Cerebellum (tissue), 4 donors: ENCODE measurements at places on chromosomes 4 and X.

- no peak for DNase-seq
Measured at GRCh38 chr4:157204634-157205244, 15.8 kb upstream of the GRIA2 start.

GRCh38 chr4:156971676-156972378, at the start of gene PDGFC:
Gene PDGFC, minus strand, starts transcription at chr4:156971799. Its CDS starts 896 bp downstream, at chr4:156970903.
- peak; percentile 25 for DNase-seq

GRCh38 chrX:10168226-10168625, 11.5 kb downstream of the CLCN4 start:
- DNase-seq, result no peak

- no peak for DNase-seq
Measured at GRCh38 chr4:3311489-3312171, 18.8 kb downstream of the RGS12 start.

- DNase-seq, result no peak
Measured at GRCh38 chr4:124943145-124943889, 230.8 kb upstream of the ANKRD50 start.

DNA sequence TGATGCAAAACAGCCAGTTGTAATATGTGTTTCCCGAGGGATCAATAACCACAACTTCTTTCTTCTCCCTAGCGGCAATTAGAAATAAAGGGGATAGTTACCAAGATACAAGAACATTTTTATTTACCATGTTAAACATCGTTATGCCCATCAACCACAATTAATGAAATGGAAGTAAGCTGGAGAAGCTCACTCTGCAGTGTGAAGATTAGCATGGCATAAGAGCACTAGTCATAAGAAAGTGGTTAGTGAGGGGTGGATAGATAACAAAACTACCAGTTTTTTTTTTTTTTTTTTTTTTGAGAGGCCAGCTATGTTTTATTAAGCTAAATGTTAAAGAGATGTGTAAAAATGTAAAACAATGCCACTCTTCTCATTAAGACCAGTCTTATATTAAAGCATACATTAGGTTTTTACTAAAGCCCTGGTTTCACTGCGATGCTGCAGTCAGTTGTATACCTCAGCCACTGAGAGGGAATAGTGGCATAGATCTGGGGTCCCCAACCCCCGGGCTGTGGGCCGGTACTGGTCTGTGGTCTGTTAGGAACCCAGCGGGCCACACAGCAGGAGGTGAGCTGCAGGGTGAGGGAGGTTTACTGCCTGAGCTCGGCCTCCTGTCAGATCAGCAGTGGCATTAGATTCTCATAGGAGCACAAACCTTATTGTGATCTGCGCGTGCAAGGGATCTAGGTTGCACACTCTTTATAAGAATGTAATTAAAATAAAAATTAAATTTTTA, 27.9 kb upstream of the NFXL1 start:
- DNase-seq, result no peak

GRCh38 chr4:114025176-114025777, 45.8 kb upstream of the ARSJ start:
- DNase-seq, result no peak

DNA sequence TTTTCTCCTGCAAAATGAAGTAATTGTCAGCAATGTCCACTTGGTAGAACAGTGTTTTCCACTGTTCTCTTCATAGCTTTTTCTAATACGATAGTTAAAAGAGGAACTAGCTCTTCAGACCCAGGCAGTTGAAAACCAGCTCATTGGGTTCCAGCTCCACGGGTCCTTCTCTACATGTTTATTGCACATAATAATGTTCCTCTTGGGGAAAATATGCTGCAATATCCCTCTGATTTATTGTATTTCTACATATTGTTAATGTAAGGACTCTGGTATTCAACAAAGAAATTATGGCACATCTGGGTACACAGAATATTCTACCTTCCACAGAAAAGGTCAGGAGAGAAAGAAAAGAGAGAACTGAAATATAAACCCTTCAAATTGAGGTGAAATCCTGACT, 473.4 kb downstream of the TRIML1 start:
- DNase-seq, result no peak

DNA sequence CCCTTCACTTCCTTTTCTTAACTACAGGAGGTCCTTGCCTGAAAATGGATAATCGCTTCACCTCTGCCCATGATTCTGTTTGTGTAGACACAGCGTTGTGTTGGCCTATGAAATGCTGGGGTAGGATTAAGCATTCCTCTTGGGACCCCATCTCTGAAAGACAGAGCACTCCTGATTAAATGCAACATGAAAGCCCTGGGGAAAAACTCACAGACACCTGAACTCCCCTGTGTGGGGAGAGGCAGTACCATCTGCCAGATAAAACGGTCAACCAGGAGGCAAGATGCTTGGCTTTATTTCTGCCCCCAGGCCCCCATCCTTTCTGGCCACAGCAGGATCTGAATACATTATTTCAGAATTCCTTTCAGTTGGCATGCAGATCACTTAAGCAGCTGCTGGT, 1.9 kb downstream of the LGI2 start:
- no peak for DNase-seq

DNA sequence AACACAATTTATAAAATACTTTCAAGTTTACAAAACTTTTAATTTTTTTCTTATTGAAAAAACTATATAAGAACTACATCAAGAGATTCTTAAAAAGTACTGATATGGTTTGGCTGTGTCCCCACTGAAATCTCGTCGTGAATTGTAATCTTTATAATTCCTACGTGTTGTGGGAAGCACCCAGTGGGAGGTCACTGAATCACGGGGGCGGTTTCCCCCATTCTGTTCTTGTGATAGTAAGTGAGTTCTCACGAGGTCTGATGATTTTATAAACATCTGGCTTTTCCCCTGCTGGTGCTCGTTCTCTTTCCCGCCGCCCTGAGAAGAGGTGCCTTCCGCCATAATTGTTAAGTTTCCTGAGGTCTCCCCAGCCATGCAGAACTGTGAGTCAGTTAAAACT, 88.5 kb downstream of the FRAS1 start:
- no peak for DNase-seq

DNA sequence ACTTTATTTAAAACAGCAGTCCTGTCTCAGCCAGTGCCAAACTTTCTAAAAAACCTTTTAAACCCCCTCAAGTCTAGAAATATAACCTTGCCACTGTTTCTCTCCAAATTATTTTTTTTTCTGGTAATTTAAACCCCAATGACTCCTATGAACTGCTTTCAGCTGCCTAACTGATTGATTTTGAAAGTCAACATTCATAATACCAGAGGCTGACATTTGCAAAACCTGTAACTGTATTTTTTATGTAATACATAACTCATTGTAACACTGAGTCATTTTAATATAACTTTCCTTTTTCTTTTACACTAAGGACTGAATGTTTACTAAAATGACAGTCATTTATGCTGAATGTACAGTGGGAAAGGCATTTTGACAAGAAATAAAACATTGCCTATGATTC, 19.1 kb upstream of the EGFL6 start:
- DNase-seq, result no peak

DNA sequence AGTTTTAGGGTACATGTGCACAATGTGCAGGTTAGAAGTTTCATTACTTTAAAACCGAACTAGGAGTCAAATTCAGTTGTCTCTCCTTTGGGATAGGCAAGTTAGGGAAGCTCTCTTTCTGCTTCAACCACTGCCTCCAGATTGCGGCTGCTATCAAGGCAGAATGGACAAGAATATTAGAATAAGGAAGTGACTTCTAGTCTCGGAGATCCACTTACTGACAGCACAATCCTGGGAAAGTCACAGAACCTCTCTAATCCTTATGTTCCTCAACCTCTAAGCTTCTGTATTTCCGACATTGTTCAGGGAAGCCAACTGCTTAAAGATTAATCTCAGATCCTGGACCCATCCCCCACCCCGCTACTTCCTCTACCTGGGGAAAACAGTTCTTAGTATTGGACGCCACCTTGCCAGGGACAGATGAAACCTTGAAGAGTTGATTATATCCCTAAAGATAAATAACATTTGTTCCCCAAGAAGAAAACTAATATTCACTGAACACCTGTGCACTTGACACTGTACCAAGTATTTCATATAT, 2.1 kb downstream of the NUP62CL start:
- DNase-seq, result no peak

GRCh38 chr4:174154215-174154854, 129.1 kb downstream of the FBXO8 start:
- DNase-seq, result no peak

- DNase-seq, result peak; percentile 13
Measured at GRCh38 chr4:77308843-77309242, 151.8 kb downstream of the CCNG2 start.

GRCh38 chr4:4419896-4420295, 33.0 kb downstream of the NSG1 start:
- no peak for DNase-seq

DNA sequence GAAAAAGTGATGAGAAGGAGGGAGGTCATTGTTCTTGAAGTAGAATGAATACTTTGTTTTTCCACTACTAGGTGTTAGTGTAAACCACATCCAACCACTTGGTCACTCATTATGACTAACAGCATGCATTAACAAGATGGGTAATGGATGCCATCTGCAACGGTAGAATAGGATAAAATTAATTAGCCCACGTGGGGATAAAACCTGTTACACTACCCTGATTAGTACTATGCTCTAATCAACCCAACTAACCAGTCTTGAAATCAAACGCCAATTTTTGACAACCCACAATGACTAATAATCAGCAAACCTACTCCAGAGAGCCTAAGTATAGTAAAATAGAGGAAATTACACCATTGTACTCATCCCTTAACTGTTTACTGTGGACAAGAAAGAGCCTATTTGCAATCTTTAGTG, 93.4 kb upstream of the MCF2 start:
- DNase-seq, result no peak

- no peak for DNase-seq
Measured at GRCh38 chr4:5945171-5945570, 52.3 kb upstream of the CRMP1 start.

DNA sequence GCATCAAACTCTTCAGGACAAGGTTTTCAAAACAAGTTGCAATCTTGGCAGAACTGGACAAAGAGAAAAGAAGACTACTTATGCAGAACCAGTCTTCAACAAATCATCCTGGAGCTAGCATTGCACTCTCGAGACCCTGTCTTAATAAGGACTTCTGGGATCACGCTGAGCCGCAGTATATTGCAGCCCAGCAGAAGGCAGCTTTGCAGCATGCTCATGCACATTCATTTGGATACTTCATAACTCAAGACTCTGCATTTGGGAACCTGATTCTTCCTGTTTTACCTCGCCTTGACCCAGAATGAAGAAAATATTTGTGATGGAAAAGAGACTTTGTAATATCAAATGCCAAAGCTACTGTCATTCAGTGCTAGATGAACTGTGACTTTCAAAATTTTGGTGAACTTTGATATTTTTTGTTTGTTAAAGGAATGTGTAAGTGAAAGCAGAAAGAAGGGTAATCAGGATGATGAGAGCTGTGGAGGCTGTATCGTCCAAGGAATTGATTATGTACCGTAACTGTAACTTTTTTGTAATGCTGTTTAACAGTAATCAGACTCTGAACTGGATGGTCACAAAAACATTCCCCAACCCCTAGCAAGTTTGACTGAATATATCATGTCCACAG, 27.2 kb downstream of the HSPA4L start:
- DNase-seq, result no peak

DNA sequence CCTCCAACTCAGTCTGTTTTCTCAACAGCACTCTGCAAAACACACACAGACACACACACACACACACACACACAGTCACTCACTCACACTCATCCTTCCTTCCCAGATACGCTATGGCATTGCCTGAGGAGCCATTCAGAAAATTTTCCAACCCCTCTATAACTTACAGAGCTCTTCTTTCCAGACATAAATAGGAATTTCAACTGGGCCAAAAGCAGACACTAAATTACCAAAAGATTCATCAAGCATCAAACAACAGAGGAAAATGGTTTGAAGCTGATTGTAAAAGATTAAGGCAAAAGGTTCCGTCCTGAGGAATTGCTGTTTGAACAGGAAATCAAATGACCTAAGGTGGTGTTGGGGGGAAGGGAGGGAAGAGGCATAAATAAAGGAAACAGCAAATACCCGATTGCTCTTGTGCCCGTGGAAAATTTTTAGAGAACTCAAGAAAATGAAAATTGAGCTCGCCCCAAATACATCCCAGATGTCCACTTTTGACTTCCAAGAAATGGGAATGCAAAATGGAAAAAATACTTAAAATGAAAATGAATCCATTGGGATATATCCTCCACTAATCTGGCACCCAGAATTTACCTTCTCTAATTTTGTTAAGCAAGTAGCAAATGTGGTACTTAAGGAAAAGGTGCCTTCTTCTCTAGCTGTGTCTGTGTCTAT, 183.6 kb downstream of the QDPR start:
- DNase-seq, result no peak

- DNase-seq, result no peak
Measured at GRCh38 chr4:169199184-169199583, 71.6 kb downstream of the SH3RF1 start.

- no peak for DNase-seq
Measured at GRCh38 chrX:7109838-7110793, 37.4 kb upstream of the STS start.

DNA sequence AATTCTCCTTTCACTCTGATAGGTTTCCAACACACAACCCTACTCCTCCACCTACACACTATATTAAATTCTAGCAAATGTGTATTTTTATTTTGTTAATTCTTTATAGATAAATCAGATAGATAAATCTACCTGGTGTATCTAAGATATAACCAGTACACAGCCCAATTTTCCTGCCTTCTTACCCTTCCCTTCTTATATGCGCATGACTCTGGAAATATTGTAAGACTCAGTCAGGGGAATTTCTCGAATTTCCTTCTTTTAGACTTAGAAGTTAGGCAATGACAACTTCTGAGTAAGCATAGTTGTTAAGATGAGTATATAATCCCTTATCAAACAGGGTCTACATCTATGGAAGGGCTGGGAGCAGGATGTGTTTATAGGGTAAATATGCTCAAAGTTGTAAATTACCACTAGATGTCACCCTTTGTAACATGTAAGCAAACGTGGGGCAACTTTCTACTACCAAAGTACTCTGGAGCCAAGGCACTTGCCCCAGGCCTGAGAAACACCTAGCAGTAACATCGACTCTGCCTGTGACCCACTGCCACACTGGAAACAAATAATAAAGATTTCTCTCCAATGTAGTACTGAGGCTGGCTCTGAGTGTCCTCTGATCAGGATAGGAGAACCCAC, 444.7 kb downstream of the IQCM start:
- peak; percentile 0 for DNase-seq

- DNase-seq, result peak; percentile 13
Measured at GRCh38 chrX:71366674-71367256, 608 bp downstream of the TAF1 start.

- peak; percentile 58 for DNase-seq
Measured at GRCh38 chr4:3291969-3292570, 751 bp upstream of the RGS12 start.

DNA sequence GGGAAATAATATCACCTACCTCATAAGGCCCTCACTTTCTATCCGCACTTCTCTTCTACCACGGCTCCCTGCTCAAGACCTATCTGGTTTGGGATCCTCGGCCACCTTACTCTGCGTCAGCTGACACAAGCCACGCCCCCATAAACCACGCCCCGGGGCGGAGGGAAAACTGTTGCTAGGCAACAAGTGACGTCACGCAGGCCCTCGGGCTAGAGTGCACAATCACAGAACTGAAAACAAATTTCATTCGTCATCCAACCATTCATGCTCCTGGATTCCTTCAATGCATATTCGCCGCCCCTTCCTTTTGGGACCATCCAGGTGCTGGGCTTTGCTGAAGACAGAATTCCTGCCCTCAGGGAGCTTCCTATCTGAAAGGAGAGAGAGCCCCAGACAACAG, 66.3 kb downstream of the SMC1A start:
- no peak for DNase-seq
